ENCODE measurements at places on chromosomes 11 and 22.

DNA sequence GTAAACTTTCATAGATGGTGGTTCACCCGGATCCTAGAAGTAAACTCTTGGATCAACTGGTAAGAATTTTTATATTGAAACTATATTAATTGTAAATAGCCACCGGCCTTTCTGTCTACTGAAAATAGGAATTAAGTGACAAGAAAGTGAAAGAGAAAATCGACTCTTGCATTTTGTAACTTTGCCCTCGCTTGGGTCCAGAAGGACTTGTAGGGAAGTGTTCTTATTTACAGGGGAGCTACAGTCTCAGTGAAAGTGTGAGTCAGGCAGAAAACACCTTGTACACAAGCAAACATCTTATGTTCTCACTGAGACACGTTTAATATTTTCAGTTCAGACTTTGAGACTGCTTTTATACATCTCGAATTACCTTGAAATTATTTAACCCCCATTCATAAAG lies 238.9 kb downstream of the BLID start:
- no peak for DNase-seq

DNA sequence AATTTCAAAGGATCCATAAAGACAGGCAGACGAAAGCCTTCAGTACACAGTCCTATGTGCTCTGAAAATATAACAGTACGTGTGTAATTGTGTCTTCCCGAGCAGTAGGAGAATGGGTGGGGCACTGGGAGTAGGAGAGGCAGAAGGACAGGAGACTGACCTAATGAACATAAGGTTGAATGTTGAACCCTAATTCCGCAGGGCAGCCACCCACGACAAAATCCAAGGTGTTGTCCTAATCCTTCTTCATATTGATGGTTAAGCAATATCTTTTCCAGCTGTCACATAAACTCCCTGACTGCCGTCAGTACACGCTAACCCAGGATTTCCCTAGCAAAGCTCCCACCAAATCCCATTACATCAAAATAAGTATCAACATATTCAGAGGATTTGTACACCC lies 34.5 kb downstream of the SPATA19 start:
- no peak for DNase-seq

- DNase-seq: no peak
These were observed 2.9 kb downstream of the MMP7 start for GRCh38 chr11:102527684-102528083.

- DNase-seq: no peak
These were observed 11.1 kb downstream of the KCNJ4 start for GRCh38 chr22:38443628-38444521.

DNA sequence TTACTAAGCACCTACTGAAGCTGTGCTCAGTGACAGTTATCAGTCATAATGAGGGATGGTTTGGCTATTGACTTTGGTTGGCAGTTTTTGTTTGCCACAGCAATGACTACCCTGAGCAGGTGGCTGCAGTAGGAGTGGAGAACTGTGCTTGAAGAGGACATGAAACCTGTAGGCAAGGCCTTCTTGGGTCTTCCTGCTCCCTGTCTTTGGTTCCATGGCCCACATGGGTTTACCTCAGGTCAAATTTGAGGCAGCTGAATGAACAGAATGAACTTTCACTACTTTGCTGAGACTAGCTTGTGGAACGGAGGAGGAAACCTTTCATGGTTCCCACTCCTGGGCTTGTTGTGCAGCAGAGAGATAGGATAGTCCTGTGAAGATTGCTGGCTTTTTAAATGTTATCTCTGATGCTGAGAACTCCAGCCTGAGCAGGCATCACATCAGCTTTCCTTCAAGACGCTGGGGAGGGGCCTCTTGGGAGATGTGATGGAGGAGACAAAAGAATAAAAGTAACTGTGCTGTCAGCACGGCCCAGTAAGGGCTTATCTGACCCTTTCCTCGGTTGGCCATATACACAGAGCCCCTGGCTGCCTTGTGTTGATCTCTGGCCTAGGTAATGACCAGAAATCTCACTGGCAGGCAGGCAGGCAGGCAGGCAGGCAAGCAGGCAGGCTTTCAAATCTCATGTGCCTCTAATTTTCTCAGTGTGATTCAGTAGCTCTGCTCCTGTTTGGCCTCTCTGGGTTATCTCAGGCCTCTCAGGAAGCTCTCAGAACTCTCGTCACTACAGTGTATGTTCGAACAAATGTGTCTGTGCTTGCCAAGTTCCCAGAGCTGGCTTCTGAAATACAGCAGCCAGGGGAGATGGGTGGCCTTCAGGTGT lies 12.0 kb downstream of the STIM1 start:
- no peak for DNase-seq

- DNase-seq: no peak
These were observed 87.5 kb downstream of the PRMT3 start for GRCh38 chr11:20474882-20475517.
